ENCODE measurements at places on chromosomes 3 and 15.

- DNase-seq = no peak
These were observed 266.2 kb downstream of the LSAMP start for GRCh38 chr3:116179091-116179490.

DNA sequence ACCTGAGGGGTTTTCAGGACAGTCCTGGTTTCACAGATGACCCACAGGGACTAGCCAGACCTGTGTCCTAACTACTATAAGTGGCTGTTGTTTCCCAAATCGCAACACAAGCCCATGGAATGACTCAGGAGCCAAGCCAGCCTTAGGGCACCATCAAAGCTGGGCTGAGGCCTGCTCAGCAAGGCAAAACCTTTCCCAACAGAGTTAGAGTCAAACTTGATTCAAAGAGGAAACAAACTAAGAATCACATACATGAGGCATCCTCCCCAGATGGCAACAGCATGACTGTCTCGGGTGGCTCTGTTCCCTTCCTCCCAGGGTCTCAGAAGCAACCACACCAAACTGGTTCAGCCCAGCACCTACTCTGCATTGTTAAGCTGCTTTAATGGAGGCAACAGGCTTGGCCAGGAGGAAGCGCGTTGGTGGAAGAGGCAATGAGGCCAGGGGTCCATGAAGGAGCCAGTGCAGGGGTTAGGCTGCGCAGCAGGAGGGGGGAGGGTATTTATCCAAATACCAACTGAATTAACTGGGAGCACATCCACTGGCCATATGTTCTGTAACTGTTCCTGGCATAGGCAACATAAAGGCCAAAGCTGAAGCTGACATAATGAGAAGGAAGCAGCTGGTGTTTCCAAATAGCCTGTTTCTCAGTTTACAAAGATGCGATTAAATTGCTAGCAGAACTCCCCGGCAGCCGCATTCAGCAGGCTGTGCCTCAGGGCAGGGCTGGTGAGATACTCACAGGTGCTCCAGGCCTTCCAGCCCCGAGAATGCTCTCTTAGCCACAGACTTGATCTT, 102.4 kb downstream of the LRIG1 start:
- peak; percentile 21 for DNase-seq

GRCh38 chr3:196620161-196620604, 19.3 kb upstream of the NRROS start:
- no peak for DNase-seq

- no peak for DNase-seq
These were observed 65.5 kb upstream of the NPHP3 start for GRCh38 chr3:132787616-132788300.

DNA sequence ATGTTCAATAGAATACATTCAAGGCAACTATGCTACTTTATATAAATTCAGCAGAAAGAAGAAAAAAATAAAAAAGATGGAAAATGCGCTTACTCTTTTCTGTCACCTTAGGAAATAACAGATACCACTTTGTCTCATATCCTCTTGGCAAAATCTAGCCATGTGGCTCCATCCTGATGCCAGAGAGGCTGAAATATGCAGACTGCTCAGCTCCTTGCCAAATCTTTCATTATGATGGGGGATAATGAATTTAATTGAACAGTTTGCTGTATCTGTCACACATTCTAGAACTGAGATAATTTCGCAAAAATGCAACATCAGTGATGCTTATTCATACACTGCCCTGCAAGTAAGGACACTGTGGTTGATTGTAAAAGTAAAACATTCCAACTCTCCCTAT, 1081.5 kb downstream of the PLOD2 start:
- no peak for DNase-seq

GRCh38 chr3:142536519-142536918, 42.0 kb downstream of the ATR start:
- DNase-seq = no peak

- DNase-seq = peak; percentile 64
These were observed 25.1 kb upstream of the HERC1 start for GRCh38 chr15:63858881-63859280.

GRCh38 chr15:48628832-48629231, 16.7 kb downstream of the FBN1 start:
- no peak for DNase-seq

GRCh38 chr3:10292505-10293419, at the start of gene GHRL:
GHRL (minus strand) TSS chr3:10292947; CDS start chr3:10290180, 2,767 bp downstream.
- no peak for DNase-seq

- no peak for DNase-seq
These were observed 3.0 kb downstream of the CCR2 start for GRCh38 chr3:46356909-46357308.

GRCh38 chr3:31550452-31551251, 17.9 kb downstream of the STT3B start:
- peak; percentile 15 for DNase-seq

DNA sequence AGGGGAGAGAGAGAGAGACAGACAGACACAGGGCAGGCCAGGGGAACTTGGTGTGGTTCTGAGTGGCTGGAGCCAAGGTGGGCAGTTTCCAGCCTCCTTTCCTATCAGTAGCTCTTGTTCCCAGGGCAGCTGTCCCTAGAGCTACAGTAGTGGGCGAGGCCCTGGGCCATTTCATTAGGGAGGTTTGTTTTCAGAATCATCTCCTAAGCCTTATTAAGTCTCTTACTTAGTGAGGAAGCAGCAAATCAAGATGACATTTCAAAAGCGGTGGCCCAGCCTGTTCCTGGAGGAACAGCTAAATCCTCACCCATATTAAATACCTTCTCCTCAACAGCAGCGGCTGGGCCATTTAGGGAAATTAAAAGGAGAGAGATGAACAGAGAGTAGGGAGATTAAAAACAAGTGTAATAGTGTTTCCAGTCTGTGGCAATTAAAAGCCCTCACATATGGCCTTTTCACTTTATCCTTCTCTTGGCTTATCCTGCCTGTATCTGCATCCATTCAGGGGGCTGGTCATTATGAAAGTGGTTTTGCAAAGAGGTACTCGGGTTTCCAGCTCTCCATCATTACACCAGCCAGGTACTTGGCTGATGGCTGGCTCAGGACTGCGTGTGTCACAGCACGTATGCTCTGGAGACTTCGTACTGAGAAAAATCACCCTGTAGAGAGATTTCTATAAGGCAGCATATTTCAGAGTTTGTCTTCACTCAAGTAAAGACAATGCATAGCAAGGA, 91.9 kb upstream of the PRR23C start:
- no peak for DNase-seq

GRCh38 chr3:182583545-182583944, 209.8 kb upstream of the ATP11B start:
- DNase-seq = no peak

DNA sequence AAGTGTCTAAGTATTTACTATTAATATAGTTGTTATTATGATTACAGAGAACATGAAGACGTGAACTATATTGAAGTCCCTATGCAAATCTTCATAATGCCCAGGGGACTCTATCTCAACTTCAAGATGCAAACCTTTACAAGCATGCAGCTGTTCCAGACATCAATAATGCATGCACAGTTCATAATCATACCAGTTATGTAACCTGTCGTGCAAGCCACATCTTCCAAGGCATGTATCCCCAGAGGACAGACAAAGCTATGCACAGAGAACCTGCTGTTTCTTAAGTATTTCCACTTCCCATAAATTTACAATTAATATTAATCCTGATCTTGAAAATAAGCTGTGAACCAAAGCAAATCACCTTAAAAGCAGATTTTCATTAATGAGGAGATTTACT, 534.1 kb downstream of the TUSC7 start:
- no peak for DNase-seq

DNA sequence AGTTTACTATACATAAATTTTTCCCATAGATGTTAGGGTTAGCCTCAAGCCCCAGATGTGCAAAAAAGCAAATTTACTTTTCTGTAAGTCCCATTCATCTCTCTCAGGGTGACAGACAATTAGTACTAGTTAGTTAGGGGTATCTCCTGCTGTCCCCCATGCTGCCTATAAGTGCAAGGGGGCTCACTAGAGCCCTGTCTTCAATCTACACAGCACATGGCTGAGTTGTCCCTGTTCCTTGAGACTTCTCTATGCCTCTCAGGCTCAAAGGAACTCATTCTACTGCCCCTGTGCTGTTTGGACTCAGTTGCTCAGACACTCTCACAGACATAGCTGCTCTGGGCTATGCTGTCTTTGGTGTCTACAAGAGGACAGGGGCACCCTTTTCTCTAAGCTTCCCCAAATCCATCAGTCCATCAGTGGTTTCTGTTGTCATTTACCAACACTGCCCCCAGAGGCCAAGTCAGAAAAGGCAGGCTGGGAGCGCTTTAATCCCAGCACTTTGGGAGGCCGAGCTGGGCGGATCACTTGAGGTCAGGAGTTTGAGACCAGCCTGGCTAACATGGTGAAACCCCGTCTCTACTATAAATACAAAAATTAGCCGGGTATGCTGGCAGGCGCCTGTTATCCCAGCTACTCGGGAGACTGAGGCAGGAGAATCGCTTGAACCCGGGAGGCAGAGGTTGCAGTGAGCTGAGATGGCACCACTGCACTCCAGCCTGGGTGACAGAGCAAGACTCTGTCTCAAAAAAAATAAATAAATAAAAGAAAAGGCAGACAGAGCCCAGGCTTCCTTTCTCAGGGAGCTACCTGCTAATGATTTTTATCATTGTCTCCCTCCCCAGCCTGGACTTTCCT, 31.4 kb upstream of the PRTG start:
- DNase-seq = peak; percentile 4

DNA sequence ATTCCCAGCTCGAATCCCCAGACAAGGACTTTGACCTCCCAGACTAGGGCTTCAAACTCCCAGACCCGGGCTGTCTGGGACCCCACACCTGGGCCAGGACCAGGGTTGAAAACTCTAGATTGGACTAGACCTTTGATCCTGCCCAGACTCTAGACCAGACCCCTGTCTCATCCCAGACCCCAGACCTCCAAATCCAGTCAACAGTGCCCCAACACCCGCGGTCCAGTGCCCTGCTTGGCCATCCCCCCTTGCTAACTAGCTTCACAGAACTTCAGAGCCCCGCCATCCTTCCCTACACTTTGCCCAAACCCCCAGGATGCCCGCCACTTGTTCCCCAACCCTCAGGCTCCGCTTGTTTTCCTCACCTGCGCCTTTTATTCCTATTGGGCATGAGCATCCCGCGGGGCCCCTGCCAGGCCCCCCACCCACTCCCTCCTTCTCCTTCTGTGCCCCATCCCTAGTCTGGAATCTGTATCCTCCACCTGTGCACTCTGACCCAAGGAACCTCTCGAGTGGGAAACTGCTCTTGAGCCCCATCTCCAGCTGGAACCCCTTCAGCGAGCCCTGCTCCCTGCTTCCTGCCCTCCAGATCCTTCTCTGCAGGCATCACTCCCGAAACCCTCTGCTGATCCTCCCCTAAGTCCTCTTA, 604 bp downstream of the GNAI2 start:
- DNase-seq = no peak

GRCh38 chr3:15347063-15347736, 14.8 kb upstream of the SH3BP5 start:
- DNase-seq = no peak

DNA sequence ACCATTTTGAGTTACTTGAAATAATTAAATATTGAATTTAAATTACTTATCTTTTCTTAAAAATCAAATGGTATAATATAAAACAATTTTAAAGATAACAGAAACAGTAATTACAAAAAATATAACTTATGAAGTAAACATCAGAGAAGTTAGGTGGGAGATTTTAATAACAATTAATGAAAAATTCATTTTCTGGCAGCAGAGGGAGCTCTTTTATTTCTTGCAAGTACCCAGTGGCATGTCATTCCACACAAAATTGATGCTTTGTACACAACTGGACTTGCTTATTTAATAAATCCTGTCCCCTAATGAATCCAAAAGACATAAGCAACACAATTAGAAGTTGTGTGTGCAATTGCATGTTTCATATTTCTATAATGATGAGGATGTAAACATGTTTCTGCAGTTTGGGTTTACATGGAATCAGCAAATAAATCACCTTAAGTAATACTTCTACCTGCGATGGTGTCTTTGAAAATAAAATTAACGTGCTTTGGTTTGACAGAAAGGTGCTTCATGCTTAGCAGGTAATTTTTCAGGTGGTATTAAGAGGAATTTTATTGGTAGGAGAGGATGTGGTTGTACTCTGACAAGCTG, 861.3 kb downstream of the ZPLD1 start:
- no peak for DNase-seq

DNA sequence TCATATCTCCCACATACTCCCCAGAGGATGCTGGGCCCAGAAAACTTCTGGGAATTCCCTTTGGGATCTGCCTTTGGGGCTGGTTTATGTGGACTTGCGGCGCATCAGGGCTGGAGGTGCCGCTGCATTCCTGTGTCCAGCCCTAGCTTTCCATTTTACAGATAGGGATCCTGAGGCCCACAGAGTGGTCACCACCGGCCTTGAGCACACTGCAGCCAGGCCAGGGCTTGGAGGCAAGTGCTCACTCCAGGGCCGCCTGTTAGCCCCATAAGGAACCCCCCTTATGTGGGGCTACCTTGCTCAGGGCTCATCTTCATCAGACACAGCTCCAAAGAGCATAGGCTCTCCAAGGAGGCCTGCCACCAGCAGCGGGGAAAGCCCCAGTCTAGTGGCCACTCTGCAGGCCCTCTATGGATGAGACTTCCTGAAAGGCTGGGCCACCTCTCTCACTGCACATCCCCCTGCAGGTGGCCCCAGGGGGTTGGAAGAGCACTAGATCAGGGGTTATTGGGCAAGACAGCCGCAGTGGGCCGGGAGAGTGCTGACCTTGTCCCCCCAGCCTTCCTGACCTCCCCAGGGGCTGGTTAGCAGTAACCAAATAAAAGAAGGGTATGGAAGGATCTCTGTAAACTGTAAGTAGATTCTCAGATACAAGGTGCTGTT, 9.2 kb upstream of the ATP2B2 start:
- no peak for DNase-seq

DNA sequence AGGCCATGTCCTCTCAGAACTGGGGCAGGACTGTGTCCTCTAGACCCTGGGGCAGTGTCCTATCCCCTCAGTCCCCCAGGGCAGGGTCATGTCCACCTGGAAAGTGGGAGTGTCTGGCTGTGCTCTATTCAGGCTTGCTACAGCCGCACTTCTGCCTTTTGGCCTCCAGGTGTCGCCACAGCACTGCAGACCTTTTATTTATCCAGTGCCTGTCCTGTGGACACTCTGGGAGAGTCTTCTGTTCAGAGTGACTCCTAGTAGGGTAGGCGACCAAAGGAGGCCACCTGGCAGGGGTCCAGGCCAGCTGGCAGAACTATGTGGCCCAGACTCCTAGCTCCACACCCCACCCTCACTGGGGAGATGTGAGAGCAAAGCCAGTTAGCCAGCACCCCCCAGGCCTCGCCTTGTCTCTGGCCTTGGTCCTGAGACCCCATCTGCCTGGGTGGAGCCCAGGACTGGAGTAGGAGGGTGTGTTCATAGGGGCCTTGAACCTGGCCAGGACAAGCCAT, 3.9 kb downstream of the TMIE start:
- peak; percentile 61 for DNase-seq

DNA sequence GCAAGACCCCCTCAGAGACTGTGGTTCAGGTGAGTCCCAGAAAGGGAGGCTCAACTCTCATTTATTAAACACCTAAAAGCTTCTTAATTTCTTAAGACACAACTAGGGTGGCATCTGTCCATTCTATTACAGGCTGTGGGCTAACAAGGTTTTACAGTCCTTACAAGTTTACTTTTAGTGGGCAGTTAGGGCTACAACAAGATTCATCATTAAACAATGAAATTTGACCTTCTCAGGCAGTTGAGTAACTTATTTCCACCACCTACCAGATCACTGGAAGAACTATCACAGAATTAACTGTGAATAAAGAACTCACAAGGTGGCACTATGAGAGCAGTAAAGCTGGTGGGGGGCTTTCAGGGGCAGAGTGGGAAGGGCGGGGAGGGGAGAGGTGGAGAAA, 132.6 kb downstream of the PLD1 start:
- DNase-seq = no peak

- DNase-seq = no peak
These were observed 140.9 kb downstream of the ATP8B4 start for GRCh38 chr15:49978121-49978520.

Measured in HFFc6 (cell line).